ENCODE measurements at places on chromosomes 1 and 21. TPM values are rescaled to one million over a fixed set of nuclear protein-coding genes. Genes with fewer than 3 reads are reported as not detected.

- DNase-seq, result no peak
Observed at GRCh38 chr1:118366286-118366685, 181.3 kb upstream of the SPAG17 start.

- DNase-seq, result no peak
Observed at GRCh38 chr1:88658419-88658818, 25.7 kb upstream of the PKN2 start.

UAP1 gene
- 58.1 TPM for total RNA-seq

GRCh38 chr21:45169001-45169400 is 94.6 kb downstream of the ADARB1 start:
- no peak for DNase-seq

DNA sequence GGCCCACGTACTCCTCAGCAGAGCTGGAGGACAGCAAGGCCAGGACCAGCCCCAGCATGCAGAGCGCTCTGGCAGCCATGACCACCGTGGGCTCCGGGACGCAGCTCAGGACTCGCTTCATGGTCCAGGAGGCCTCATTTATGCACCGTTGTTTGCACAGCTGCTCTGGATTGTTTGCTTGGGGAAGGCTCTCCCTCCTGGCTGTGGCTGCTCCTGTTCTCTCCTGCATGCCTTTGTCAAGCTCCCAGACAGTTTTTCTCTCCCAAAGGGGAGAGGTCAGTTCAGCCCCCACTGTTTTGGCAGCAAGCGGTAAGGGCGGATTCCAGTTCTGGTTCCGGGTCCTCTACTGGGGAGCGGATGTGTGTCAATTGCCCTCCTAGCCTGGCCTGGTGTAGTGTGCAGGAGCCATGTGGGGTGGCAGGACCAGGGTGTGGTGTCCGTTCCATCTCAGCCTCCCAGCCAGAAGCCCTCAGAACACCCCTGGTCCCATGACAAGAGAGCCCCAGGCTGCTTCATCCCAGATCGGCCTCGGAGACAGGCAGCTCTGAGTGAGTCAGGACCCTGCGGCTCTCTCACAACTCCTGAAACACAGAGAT is at the start of gene TFF3:
TSS of gene TFF3 (minus strand) at position 114 of the 596 bp plus-strand sequence. CDS start at position 79, 35 bp downstream.
- DNase-seq, result no peak

DNA sequence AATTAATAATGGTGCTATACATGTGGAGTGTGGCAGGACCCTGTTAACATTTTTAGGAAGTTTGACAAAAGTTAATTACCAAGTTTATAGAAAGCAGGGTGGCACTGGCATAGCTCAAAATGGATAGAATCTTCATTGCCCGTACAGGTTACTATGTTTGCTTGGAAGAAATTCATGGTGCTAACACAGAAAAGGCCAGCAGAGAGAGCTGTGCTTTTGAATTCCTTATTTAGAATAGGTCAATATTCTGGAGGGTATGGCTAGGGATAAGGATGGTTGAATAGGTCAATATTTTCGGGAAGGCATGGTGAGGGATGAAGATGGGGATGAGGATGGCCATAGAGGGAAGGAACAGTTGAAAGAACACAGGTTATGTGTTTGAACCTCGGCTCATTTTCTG is 345.1 kb downstream of the LMO4 start:
- no peak for DNase-seq

DNA sequence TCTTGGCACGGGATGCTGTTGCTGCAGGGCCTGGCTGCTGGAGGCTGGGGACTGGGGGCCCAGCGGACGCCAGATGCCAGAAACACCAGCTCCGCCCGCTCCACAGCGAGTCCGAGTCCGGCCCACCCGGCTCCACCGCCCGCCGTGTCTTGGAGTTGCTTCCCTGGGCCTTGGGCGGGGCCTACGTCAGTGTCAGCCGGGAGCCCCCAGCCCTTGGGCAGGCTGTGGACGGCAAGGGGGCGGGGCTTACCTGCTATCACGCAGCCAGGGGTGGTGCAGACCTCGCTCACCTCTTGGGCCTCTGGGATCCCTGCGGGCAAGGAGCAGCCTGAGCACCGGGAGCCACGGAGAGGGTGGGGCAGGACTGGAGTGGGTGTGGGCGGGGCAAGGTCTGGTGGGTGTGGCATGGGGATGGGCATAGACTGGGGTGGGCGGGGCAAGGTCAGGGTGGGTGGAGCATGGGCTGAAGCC is 21.8 kb downstream of the MMEL1 start:
- no peak for DNase-seq

DNA sequence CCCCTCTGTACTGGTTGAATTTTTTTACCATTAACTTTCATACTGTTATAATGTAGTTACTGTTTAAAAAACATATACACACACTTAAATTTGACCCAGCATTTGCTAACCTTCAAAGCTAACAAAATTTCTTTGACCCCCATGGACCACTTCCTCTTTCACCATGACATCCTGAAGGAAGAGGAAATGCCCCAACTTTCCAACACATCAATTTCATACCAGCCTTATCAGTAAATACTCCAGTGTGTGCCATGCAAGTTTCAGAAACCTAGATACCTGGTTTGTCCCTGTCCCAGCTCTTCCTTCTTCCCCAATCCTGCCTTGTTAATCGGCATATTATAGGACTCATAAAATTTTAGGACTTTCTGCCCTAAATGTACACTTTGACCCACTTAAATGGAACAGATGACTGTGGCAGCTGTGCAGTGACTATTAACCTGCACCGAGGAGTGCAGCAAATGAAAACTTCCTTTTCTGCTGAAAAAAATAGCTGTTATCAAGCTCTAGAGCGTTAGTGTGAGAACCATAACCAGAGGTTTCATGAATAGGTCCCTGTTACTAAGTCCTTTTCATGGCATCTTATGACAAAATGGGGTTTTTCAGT is 54.1 kb downstream of the DTL start:
- DNase-seq, result no peak

- no peak for DNase-seq
Observed at GRCh38 chr1:54968551-54968950, 11.9 kb upstream of the TMEM61 start.

DNA sequence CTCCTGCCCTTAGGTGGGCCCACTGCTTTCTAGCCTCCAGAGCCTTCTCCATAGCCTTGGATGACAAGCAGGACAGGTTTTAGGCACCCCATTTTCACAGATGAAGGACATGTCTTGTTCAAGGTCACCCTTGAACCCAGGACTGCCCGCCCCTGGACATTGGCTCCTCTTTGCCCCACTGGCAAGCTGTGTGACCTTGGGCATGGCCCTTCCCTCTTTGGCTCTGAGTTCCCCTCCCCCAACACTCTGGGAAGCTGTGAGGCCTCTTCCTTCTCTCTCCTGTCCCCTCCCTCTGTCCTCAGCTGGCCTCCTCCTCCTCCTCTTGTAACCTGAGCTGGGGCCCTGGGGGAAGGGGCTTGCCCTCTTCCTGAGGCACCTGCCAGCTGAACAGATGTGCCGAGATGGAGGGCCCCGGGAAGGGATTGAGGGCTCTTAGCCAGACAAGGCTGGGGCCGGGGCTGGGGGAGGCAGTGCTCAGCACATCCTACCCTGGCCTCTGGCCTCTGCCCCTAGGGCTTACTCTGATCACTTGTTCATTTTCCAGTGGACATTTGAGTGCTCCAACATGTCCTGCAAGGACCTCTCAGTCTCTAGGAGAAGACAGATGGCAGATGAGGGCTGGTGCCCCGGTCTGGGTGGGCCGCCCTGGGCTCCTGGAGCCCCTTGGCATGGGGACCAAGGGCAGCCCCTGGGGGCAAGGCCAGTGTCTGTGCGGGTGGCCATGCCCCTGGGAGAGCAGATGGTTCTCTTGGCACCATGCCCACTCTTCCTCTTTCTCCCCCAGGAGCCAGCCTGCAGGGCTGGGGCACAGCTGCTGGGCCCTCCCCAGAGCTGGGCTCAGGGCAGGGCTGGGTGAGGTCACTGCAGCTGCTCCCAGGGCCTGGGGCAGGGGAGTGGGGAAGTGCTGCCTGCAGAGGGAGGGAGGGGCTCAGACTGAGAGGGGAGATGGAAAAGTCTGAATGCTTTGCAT is 10.7 kb downstream of the FOXO6 start:
- DNase-seq, result peak; percentile 60

DNA sequence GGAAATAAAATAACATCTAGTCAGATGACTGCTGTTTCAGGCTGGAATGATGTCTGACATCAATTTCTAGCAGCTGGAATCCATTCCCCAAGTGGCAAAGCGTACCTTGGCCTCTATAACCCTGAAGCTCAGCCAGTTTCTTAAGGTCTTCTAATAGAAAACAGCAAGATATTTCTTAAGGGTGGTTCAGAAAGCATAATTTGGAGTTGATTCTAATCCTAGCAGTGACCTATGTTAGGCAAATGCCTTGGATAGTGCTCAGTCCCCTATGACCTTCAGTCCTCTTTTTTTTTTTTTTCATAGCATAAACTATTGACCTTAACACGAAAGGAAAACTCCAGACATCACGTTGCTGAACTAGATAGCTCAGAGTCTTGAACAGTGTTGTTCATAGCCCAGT is 56.5 kb downstream of the LAMC2 start:
- DNase-seq, result no peak

GRCh38 chr1:84450910-84451309 is 28.2 kb upstream of the RPF1 start:
- no peak for DNase-seq

DNA sequence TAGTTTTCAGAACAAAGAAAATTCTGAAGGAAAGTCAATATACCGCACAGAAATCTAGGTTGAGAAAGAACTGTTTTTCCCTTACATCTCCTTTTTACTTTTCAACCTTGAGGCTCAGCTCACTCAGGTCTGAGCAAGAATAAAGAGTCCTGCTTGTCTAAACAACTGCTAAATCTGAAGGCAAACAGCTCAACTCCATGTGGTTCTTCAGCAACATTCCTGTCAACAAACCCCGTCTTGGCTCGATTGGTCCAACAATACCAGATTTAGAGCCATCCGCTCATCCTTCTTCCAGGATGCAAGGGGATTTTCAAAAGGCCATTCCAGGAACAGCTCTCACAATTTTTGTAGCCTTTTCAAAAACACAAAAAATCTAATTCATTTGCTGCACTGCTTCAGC is 119.8 kb downstream of the HLCS start:
- DNase-seq, result no peak

GPR25 gene
- not detected for total RNA-seq

GRCh38 chr1:14983277-14983676 is 170.3 kb upstream of the TMEM51 start:
- no peak for DNase-seq

GRCh38 chr21:32412162-32413014 is at the start of gene EVA1C:
Gene EVA1C (plus strand): TSS chr21:32412706. CDS start chr21:32412854, 148 bp downstream.
- DNase-seq, result peak; percentile 79

DNA sequence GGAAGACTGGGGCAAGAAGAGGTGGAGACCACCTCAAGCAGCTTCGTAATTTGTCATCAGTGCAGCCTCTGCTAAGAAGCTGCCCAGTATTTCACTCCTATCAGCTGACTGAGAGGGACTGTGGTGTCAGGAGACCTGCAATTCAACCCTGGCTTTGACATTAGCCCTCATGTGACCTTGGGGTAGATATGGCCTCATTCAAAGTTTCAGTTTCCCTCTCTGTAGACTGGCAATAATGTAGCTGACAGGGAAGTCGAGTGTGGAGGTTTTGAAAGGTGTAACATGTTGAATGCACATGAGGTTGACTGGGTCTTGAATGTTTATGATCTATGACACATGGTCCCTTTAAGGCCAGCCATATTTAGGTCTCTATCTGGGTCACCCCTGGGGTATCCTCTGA is 2.2 kb upstream of the SPRR4 start:
- no peak for DNase-seq

KRTAP13-2 gene
- not detected for total RNA-seq

DNA sequence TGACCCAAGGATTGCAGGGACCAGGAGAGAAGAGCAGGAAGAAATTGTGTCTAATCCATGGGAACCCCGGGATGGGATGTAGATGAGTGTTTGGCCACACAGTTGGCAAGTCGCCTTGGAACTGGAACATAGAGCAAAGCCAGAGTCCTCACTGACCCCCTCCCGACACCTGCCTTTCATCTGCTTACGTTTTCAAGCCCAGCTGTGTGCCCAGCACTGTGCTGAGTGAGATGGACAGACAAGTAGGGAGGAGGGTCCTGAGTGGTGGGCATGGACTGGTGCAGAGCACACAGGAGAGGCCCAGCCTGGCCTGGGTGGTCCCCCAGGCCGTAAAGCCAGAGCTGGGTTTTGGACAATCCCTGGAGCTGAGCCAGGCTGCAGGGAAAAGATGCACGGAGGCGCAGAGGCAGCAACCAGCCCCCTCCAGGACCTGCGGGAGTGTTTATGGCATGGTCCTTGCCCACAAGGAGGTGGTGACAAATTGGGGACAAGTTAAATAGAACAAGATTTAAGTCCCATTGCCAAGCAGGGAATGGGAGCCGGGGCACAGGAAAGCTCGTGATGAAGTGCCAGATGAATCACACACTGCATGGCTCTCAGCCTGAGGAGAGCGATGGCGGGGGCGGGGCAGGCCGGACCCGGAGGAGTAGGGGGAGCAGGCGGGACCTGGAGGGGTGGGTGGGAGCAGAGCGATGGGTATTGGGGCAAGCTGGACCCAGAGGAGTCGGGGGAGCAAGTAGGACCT is 157.8 kb upstream of the VAMP3 start:
- no peak for DNase-seq

GJA9 gene
- total RNA-seq, result not detected

DNA sequence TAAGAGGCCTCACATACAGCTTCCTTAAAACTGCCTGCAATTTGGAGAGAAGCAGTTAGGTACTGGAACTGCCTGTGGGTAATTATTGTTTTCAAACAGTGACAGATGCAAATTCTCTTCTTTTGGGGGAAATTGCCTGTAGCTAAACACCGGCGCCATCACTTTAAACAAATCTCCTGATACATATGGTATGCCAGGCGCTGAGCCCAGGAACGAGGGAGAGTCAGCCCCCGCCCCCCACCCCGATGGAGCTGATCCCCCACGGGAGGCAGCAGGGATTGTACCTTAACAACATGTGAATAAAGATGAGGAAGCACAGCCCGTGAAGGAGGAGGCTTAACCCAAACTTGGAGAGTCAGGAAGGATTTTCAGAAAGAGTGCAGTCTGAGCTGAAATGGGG is 7.1 kb downstream of the TMEM51 start:
- DNase-seq, result no peak

DOP1B gene
- total RNA-seq, result 12.4 TPM

DNA sequence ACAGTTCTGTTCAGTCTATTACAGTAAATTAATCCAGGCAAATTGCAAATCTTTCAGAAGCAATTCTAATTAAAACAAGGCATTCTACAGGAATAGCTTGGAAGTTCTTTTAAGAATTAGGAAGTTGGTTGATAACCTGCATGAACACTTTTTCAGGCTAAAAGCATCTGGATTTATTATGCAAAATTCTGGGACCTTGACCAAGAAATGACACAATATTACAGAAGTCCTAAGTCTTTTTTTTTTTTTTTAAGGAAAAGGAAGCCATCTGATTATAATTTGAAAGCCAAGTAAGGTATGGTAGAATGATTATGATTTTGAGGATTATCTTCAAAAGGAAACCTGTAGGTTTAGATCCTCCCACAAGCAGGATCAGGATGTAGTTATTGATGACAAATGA is 74.7 kb upstream of the KCNK2 start:
- no peak for DNase-seq

GBP7 gene
- not detected for total RNA-seq

LEFTY2 gene
- 22.5 TPM for total RNA-seq

GRCh38 chr1:159996653-159997052 is 35.1 kb downstream of the PIGM start:
- no peak for DNase-seq

C8A gene
- total RNA-seq, result not detected

- peak; percentile 47 for DNase-seq
Observed at GRCh38 chr1:5993556-5994491, 1.6 kb upstream of the NPHP4 start.

HCRTR1 gene
- not detected for total RNA-seq

AGTRAP gene
- total RNA-seq, result 24.5 TPM

INAVA gene
- not detected for total RNA-seq

TMPRSS3 gene
- 6.1 TPM for total RNA-seq

- DNase-seq, result no peak
Observed at GRCh38 chr1:67732750-67733151, 47.8 kb downstream of the GADD45A start.

IFFO2 gene
- total RNA-seq, result 5.3 TPM

TFF2 gene
- total RNA-seq, result not detected

CFHR1 gene
- total RNA-seq, result 0.30 TPM
